ENCODE measurements at places on chromosomes 13 and 19. TPM values are rescaled to one million over a fixed set of nuclear protein-coding genes. Genes with fewer than 3 reads are reported as not detected.
A peak's percentile ranks its signal among the peaks of the same experiment; 100 is the strongest.

DNA sequence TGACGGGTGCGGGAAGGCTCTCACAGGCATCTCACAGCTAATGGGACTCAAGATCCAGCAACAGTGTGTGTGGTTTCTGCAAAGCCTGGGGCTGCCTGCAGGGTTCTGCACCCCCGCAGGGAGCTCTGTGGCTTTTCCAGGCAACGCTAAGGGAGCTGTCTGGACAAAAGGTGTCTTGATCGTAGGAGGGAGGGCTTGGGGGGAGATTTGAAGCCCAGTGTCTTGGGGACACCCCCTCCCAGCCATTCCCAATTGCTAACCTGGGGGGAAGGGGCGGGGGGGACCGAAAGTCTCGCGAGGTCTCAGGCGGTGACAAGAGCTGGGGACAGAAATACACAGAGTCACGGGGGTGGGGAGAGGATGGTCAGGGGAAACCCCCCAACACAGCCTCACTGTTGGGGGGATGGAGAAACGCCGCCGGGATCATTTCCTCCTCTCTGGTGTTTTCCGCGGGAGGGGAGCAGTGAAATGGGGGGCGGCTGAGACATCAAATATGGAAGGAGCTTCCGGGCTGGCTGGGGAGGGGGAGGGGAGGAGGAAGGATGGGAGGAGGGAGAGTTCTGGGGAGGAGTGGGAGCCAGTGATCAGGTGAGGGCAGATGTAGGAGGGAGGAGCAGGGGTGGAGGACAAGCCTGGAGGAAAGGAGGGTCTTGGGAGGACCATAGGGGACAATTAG, 13.3 kb downstream of the KCNC3 start:
- no peak for DNase-seq

DNA sequence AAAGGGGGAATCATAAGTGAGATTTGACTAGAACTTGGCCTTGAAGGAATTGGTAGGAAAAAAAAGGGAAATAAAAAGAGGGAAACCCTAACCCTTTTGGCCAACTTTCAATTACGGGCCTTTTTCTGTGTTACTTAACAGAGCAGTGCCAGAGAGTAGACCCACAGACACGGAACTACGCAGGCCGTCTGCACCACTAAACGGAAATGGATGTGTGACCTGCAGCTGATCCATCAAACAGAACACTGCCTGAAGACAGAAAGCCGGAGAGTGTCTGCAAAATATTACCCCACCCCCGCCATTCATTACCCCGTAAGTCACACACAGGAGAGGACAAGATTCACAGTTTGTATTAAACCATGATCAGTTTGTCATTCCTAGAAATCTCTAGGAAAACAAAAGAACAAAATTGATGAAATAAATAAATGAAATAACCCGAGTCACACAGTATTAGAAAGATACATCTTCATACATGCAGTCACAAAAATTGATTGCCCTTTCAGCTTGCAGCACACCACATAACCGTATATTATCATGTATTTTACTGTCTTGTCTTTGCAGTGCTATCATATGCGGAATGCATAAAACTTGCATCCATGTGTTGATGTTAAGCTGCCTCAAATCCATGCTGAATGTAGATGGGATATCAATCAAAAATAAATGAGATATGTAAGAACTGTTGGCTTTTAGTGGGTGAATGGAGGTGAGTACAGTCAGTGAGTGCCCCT, 424.7 kb downstream of the IRS2 start:
- DNase-seq: no peak

GRCh38 chr19:49149652-49150105, 5.5 kb downstream of the HRC start:
- DNase-seq: peak; percentile 76

ENOX1 gene
- total RNA-seq: not detected

VAV1 gene
- total RNA-seq: not detected

- DNase-seq: peak; percentile 86
Measured at GRCh38 chr19:21210037-21210621, 68.3 kb downstream of the ZNF431 start.
